ENCODE measurements at places on chromosomes 2 and 18.
A peak's percentile ranks its signal among the peaks of the same experiment; 100 is the strongest.

GRCh38 chr2:107132070-107132469 lies 246.1 kb upstream of the ST6GAL2 start:
- no peak for DNase-seq

GRCh38 chr2:32617599-32618189 lies 10.2 kb upstream of the TTC27 start:
- no peak for DNase-seq

- DNase-seq, result no peak
Observed at GRCh38 chr2:235619544-235619943, 125.7 kb downstream of the AGAP1 start.

GRCh38 chr2:174328114-174328960 lies 6.4 kb upstream of the SP9 start:
- DNase-seq, result peak; percentile 61

- DNase-seq, result no peak
Observed at GRCh38 chr2:145919477-145919876, 1399.6 kb upstream of the ZEB2 start.

- DNase-seq, result no peak
Observed at GRCh38 chr2:209818939-209819338, 47.3 kb downstream of the UNC80 start.

- no peak for DNase-seq
Observed at GRCh38 chr2:211045025-211045424, 488.6 kb downstream of the CPS1 start.

DNA sequence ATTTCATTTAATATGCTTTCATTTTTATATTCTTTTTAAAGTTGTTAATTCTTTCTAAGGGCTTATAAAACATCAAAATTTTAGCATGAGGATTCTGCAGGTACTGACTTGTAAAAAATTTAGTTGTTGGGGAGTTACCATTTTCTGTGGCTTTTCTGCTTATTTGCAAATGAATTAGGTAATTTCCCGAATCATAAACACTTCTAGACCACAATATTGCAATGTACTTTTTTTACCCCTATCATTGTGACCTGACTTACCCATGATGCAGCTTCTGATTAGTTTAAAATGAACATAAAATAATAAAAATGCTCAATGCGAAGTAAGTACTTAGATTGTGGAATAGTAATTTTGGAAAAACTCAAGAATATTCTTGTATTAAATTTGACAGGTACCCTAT lies 11.4 kb downstream of the ARL6IP6 start:
- DNase-seq, result no peak

- peak; percentile 87 for DNase-seq
Observed at GRCh38 chr2:20224716-20225293, at the start of gene SDC1. TSS of gene SDC1 (minus strand) at chr2:20225130. CDS start at chr2:20224867, 263 bp downstream.
